Cerebellar nuclear complex (tissue), 1 donor: ENCODE measurements at places on chromosomes 4 and X.

DNA sequence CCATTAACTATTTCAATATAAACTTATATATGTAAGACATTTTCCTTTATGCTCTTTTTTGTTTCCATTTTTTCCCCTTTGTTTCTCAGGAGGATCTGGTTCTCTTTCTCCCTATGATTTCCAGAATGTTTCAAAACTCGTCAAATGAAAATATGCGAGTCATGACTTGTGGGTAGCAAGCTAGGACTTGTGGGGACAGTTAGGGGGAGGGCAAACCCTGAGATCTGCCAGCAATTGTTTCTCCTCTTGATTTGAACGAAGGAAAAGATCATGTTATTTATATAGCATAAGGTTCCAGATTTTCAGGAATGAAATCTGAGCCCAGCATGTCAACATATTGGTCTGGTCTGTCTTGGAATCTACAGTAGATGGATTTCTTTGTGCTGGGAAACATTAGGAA lies 28.9 kb upstream of the GPC4 start:
- DNase-seq, result no peak

DNA sequence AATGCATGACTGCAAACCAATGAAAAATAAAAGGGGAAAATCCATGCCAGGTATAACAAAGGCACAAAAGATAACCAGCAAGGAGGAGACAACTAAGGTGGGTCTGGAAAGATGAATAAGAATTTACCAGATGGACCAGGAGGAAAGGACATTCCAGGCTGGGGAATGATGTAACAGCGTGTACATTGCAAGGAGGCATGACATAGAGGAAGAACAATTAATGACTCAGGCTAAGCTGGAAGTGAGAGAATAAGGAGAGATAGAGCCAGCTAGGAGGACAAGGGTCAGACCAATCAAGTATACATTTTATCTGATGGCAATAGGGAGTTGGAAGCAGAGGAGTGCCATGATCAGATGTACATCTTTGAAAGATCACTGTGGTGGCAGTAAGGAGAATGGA lies 57.0 kb downstream of the MTMR8 start:
- DNase-seq, result no peak

DNA sequence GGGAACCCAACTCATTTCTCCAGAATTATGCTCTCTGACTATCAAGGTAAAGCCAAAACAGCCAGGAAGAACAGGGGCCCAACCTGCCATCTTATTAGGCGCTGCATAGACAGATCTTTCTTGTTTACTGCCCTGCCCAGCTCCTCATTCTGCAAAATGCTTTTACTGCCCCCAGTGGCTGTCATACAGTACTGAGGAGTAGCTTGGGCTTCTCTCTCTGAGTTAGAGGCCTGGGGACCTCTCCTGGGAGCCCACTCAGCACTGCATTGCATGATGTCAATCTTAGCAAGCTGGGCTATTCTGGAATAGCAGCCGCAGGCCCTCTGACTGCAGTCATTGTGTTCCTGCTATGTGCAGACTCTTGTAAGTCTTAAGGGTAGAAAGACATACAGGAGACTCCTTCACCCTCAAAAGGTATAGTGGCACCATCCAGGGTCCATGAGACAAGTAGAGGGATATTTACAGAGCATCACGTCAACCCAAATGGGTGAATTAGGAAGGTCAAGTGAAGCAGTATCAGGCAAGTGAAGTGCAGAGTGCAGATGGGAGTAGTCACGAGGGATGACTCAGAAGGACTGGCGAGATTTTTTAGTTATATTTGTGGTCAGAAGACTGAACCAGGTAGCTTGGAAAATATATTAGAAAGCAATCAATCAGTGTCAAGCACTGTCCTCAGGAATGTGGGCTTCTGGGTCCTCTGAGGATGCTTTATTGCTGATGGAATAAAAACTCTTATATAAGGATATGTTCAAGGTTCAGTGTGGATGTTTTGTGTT lies 294.1 kb upstream of the SFRP2 start:
- DNase-seq, result no peak

DNA sequence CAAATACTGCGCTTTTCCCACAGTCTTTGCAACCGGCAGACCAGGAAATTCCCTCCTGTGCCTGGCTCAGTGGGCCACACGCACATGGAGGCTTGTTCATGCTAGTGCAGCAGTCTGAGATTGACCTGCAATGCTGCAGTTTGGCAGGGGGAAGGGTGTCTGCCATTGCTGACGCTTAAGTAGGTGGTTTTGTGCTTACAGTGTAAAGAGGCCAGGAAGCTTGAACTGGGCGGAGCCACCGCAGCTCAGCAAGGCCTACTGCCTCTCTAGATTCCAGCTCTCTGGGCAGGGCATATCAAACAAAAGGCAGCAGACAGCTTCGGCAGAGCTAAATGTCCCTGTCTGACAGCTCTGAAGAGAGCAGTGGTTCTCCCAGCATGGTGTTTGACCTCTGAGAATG lies 390.5 kb upstream of the TECRL start:
- no peak for DNase-seq

DNA sequence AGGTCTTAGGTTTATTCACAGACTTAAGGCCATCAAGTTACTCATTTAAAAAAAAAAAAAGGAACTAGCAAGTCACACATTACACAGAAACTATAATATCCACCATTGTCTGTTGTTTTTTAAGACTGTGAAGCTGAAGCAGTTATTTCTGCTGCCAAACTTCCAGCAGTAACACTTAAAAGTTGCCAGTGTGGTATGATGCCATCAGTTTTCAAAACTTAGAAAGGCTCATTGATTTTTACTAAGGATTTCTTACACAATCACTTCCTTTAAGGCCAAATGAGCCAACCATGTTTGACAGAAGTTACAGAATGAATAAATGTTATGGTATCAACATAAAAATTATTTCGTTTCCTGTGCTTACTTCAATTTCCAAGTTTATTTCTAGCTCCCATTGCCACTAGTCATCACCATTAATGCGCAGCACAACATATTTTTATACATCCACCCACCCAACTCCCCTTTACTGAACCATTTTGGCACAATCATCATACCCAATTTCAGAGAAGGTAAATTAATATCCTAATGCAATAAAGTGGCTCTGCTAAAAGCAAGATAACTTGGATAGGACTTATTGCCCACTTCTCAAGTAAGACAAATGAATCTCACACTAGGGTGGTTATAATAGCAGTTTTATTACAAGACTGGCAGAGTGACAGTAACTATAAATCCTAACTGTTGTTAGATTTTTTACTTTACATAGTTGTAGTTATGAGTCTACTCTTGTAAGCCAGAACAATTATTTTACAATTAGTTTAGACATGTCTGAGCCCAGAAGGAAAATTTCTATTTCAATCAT lies 13.1 kb downstream of the PDGFC start:
- no peak for DNase-seq

GRCh38 chrX:15679246-15679645 lies 14.6 kb upstream of the CLTRN start:
- no peak for DNase-seq

DNA sequence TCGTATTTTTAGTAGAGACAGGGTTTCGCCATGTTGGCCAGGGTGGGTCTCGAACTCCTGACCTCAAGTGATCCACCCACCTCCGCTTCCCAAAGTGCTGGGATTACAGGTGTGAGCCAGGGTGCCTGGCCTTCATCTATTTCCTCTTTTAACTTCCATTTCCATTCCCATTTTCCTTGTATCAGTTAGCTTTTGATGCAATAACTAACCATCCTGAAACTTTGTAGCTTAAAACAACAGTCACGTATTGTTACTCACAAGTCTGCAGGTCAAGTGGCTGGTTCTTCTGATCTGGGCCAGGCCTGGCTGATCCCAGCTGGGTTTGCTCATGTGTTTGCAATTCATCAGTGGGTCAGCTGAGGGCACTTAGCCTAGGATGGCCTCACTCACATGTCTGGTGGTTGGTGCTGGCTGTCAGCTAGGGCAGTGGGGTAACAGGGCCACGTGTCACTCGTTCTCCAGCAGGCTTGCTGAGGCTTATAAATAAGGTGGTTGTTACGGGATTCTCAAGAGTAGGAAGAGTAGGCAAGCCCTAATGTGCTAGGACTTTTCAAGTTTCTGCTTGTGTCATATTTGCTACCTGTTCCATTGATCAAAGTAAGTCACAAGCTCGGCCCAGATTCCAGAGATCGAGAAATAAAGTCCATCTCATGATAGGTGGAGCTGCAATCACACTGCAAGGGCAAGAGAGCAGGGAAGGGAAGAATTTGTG lies 88.2 kb downstream of the SOWAHB start:
- DNase-seq, result no peak

- DNase-seq, result no peak
Measured at GRCh38 chr4:66219401-66219800, 549.1 kb upstream of the EPHA5 start.

GRCh38 chrX:48466696-48467095 lies 3.4 kb downstream of the SLC38A5 start:
- DNase-seq, result no peak

GRCh38 chr4:38026158-38026740 lies 66.1 kb downstream of the PTTG2 start:
- DNase-seq, result no peak

GRCh38 chr4:125547836-125548235 lies 233.1 kb downstream of the FAT4 start:
- no peak for DNase-seq

GRCh38 chr4:145285928-145286327 lies 105.5 kb upstream of the OTUD4 start:
- no peak for DNase-seq

DNA sequence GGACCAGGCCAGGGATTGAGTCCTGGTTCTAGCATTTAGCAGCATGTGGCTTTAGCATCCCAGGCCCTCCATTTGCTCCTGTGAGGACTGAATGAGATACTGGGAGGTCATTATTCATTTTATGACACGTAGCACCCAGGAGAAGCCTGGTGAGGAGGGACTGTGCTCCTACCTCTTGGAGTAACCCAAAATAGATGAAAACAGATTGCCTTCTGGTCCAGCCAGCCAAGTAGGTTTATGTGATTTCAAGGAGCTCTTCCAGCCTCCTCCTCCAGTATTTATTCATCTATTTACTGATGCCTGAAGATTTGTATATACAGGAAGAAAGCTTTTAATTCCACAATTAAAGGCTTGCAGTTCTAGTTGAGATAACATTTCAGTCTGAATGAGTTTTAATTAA lies 109.3 kb downstream of the GATB start:
- DNase-seq, result peak; percentile 45

- no peak for DNase-seq
Measured at GRCh38 chrX:136148391-136148790, 1.1 kb downstream of the FHL1 start.

- no peak for DNase-seq
Measured at GRCh38 chrX:70592091-70592490, 147.5 kb downstream of the DLG3 start.

DNA sequence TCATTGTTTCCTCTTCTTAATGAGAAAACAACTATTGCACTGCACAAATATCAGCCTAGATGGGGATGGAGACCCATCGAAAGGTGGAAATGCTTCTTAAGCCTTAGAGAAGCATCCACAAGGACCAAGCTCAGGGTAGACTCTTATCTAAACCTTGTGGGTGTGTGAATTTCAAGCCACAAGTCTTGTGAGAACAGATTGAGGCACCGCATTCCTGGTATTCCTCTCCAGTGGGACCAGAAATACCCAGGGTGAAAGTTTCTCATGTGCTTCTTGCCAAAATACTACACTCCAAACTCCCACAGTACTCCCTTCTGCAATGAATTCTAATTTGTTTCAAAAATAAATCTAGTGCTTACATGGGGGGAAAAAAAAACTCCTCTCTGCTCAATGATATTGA lies 375.6 kb downstream of the PDGFC start:
- no peak for DNase-seq

DNA sequence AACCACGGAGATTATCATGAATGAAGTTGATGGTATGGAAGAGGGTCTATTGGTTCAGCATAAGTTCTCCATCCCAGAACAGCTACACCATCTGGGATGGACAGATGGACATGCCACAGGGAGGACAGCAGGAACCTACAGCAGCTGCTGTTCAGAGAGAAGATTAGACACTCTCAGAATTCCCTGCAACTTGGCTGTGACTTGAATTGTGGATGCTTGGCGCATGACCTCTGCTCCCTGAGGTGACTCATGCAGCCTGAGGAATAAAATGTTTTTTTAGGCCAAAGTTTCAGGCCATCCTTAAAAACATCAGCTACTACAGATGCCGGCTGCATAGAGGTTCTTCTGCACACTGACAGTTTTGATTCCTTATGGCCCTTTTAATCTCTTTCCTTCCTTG lies 97.3 kb downstream of the RS1 start:
- DNase-seq, result no peak

DNA sequence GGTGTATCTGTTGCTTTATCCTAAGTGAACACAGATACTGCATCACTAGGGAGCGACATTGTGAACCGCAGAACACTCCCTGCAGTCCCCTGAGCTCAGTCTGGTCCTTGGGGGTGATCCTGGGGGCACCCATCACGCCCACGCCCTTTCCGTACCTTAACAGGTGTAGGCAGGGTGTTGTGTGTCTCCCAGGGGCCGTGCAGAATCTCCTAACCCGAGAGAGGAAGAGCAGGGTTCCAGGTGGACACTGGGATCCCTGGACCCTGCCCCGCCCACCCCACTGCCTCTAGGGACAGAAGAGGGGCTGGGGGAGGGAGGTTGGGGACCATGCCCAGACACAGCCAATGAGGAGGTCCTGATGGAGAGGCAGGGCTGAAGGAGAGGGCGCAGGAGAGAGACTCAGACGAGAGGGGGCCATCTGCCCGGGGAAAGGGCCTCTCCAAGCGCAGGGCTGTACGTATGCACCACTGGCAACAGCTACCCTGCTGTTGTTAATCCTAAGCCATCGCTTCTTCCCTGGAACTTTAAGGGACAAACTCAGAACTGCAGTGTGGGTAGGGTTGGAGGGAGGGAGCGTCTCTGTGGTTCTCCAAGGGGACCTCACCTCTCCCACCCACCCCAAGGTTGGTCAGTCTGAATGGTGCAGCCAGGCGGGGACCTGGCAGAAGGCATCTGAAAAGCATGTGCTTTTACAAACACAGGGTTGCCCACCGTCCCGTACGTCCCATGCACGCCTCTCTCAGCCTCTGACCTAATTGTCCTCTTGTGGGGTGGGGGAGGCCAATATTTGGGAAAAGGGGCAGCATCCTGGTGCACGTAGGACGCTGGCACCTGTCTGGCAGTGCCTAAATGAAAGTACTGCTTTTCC lies 2.5 kb downstream of the P2RY8 start:
- no peak for DNase-seq

- DNase-seq, result no peak
Measured at GRCh38 chrX:46710927-46711623, 47.8 kb downstream of the SLC9A7 start.

GRCh38 chr4:98794565-98795205 lies 134.2 kb downstream of the EIF4E start:
- no peak for DNase-seq

DNA sequence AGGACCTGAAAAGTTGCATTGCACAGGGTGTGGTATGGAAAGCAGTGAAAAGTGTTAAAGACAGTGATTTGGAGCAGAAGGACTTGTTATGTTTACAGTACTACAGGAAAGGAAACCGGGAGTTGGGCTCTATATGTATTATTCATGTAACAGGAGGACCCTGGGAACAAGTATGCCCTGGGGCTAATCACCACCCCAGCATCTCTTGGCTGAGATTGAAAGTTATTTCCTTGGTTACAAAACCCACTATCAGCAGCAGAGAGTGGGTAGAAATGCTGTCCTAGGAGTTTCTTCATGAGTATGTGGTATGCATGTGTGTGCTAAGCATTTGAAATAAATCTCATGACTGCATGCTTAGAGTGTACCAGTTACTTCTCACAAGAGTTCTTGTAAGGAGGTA lies 46.9 kb downstream of the STK32B start:
- no peak for DNase-seq

- no peak for DNase-seq
Measured at GRCh38 chr4:156976147-156976546, 4.5 kb upstream of the PDGFC start.

- DNase-seq, result no peak
Measured at GRCh38 chr4:10017037-10017893, 4.0 kb downstream of the SLC2A9 start.

- DNase-seq, result no peak
Measured at GRCh38 chr4:57274082-57274481, 163.9 kb upstream of the IGFBP7 start.
